ENCODE measurements at places on chromosomes 2 and 18.
A peak's percentile ranks its signal among the peaks of the same experiment; 100 is the strongest.

GRCh38 chr2:118973542-118973951, 31.6 kb downstream of the MARCO start:
- DNase-seq, result peak; percentile 24

DNA sequence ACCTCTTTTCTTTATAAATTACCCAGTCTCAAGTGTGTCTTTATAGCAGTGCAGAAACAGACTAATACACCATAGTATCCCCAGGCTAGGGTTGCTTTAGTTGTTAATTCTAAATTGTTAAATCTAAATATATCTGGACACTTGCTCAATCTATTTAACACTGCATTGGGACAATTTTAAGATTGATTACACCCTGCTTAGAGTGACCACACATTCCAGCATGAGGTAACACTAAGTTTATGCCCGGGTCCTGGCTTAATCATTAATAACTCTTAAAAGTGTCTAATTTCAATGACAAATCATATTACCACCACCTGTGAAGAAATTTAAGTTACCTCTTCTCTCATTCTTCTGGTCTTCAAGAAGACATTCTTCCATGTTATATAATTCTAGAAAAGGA, 131.4 kb downstream of the ZNF385B start:
- DNase-seq, result no peak

GRCh38 chr2:172370821-172371455, 56.4 kb upstream of the ITGA6 start:
- DNase-seq, result no peak

DNA sequence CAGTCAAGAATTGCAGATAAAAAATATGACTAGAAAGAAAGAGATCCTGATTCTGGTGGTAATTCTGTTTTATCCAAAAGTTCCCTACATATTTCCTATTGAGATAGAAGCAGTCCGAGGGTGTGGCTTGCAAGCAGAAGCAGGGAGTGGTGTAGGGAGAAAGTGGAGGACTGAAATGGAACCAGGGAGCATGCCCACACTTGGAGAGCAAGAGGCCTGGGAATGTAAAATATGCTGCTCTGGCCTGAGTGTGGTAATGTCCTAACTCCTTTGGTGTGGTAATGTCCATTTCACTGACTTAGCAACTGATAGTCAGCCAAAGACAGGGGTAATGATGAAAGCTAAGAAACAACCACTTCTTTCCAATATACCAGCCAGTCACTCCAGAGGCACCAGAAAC, 30.1 kb upstream of the FMNL2 start:
- DNase-seq, result no peak

GRCh38 chr2:12361506-12361905, 355.2 kb upstream of the TRIB2 start:
- no peak for DNase-seq

GRCh38 chr2:95361216-95361980, 41.1 kb upstream of the FAHD2A start:
- no peak for DNase-seq

GRCh38 chr18:78090584-78090983, 840.9 kb downstream of the GALR1 start:
- no peak for DNase-seq

- DNase-seq, result peak; percentile 77
These were observed 5.8 kb upstream of the CCDC88A start for GRCh38 chr2:55425431-55425831.

DNA sequence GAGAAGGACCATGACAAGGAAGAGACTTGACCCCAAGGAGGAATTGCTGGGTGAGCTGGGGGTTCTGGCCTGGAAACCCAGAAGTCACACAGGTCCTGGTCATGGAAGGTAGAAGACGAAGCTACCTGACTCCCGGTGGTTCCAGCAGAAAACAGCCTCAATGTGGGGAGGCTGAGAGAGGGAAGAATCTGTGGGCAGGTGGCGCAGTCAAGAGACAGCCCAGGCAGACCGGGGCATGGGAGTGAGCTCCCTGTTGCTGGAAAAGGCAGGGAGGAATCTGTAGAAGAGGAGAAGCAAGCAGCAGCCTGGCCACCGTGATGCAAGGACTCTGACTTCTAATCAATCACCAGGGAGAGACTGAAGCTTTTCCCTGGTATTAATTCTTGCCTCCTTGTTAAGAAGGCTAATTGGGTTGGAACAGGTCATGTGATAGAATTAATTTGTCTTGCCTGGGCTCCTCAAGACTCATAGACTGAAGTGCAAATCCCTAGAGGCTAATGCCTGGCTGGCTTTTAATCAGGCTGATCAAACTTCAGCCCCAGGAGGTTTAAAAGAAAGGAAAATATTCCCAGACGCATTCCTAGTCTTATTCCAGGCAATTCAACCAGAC, 30.1 kb downstream of the CNGA3 start:
- no peak for DNase-seq

- DNase-seq, result no peak
These were observed 194.5 kb downstream of the SEPTIN10 start for GRCh38 chr2:109419171-109419756.

DNA sequence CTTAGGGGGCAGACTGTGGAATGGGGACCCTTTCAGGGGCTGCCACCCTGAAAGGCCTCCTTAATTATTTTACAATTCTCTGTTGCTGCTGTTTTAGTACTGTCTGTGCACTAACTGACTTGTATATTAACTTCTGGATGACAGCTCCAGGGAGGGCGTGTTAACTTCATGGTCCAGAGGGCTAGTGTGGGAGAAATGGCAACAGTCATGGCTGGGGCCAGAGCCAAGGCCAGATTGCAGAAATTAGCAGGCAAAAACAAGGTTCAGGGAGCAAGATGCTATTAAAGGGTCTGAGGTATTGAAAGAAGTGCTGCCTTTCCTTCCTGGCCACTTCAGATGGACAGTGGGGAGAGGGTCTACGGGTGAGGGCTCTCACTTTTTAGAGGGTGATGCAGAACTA, 9.1 kb downstream of the WIPF1 start:
- DNase-seq, result no peak

GRCh38 chr2:132276571-132276981, 114.8 kb upstream of the ANKRD30BL start:
- no peak for DNase-seq

DNA sequence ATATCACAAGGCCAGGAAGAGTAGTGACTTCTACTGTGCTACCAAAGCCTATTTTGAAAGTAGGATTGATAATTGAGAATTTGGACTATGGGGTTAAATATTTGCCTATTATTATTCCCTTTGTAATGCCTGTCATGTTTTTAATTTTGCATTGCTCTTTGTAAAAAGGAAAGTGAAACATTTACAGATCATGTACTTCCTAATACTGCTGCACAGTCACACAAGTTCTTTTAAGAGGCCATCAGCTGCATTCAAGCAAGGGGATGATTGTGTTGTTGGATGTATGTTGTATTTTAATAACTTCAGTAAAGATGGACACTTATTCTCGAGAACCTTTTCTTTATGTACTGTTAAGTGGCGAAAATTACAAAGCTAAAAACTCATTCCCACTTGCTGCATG, 70.1 kb downstream of the PLEKHA3 start:
- DNase-seq, result no peak

DNA sequence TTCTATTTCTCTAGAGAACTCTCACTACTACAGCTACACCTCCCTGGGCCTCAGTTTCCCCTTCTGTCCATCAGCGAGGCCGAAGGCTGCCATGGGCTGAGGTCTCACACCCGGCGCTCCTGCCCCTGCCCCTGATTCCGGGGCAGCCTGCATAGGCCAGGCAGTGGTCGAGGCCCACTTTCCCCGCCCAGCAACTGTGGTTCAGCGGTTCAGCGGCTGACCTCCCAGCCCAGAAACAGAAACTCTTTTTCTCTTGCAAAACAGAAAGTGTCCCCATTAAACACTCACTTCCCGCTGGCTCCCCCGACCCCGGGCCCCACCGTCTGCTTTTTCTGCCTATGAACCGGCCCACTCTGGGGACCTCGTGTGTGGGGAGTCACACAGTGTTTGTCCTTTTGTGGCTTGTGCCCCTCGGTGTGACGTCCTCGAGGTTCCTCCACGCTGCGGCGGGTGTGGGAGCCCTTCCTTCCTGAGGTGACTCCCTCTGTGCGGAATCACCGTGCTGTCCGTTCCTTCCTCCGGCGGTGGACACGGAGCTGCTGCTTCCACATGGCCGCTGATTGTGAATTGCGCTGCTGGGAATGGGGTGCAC, 16.0 kb downstream of the PDCD1 start:
- no peak for DNase-seq

DNA sequence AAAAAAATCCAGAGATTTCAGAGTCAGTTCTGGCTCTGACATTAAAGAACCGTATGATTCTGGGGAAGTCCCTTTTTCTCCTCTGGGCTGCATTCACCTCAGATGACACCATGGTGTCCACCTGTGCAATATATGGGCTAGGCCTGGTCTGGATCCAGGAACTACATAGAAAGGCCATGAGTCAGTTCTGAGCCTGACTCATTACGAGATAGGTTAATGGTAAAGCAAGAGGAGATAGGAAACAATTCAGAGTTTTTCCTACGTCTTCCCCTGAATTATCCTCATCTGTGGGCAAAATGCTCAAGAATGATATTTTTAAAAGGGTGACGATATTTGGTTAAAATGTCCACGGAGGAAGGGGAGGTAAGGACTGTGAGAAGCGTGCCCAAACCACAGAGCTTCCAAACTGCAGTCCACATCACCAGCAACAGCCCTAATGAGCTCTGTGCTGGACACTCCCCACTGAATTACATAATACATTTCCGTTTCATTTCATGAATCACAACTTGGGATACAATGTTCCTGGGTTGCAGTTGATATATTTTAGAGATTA, 180.1 kb upstream of the OSR1 start:
- DNase-seq, result peak; percentile 81

DNA sequence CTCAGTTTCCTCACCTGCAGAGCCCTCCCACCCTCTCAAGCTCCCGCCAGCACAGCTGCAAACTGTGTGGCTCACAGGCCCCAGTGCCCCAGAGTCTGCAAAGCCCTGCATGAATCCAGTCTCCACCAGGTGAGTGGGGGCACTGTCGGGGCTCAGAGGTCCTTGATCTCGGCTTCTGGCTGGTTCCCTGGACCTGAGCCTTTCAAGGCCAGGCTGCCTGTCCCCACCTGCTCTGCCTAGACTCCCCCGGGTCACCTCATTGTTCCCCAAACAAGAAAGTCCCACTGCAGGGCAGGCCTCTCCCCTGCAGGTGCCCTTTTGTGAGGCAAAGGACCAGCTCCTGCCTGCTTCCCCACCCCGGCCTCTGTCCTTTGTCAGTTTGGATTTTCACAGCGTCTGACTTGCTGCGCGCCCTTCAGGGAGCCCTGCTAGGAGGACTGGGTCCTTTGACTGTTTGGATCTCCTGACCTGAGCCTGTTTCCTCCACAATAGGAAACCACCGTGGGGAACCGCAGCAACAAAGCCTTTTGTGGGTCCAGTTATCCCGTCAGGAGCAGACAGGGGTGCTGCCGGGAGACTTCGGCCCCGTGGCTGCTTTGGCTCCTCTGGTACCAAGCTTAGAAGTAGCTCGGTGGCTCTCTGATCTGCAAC, 200.5 kb upstream of the HDAC4 start:
- DNase-seq, result no peak

DNA sequence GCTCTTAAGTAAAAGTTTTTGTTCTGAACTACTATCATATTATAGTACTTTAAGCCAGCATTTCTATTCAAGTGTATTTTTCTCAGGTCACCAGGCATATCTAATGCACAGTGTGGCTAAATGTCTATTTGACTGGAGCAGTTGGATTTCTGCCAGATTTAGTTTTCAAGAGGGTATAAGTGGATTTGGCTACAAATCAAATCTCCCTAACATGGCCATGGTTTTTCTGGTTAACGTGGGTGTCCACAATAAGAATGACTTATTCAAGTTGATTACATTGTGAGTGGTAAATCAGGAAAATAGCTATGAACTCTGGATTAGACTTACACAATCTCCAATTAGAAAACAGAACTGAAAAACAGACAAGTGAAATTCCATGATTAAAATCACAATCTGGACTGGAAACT, 5.7 kb upstream of the CHN1 start:
- no peak for DNase-seq

GRCh38 chr2:37350034-37350433, 5.6 kb downstream of the QPCT start:
- DNase-seq, result no peak

- DNase-seq, result no peak
These were observed 49.5 kb downstream of the TMEM247 start for GRCh38 chr2:46528880-46529279.

DNA sequence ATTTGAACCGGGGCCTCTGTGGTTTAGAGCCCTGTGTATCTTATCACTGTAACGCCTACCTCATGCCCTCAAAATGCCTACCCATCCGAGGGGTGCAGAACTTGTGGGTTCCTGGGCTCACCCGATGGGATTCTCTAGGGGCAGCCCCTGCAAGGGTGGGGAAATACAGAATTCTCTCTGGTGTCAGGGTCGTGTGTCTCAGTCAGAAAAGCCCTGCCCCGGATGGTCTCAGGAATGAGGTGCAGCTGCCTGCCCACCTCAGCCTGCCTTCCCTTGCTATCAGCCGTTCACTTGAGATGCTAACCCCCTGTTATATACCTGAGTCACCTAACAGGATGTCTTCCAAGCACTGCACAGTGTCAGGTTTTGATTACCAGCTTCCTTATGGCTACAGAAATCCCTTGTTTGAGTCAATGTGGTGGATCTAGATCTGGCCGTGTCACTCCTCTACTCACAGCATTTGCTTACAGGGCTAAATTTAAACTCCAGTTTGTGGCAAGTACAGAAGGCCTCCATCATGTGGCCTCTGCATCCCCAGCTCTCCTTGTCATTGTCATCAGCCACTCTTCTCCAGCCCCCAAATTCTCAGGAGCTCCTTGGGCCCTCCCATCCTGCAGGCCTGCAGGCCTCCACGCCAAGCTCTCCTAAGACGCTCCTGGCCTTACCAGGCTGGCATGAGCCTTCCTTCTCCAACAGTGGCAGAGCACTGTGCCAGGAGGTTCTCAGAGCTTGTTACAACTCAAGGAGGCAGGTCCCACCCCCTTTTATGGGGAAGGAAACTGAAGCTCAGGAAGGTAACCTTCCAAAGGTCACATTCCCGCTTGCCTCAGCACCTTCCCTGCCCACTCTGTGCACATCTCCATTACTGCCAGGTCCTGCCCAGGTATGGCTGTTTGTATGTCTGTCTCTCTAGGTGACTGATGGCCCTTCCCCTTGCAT, 14.3 kb upstream of the MAP3K2 start:
- no peak for DNase-seq

DNA sequence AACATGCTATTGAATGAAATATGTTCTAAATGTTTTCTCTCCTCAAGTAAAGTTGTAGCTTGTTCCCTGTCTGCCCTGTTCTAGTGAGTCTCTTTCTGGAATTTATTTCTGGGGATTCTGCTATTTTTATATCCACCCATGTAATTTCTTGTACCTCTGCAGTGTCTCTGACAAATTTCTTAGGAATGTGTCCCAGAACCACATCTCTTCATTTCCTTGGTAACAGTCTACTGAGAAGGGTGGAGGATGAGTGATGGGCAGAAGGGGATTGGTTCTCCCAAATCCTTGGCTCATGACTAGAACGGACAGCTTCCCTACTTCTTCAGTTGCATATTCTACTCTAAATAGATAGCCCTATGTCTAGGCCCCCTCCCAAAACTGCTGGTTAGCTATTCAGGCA, 490.6 kb upstream of the LINC00305 start:
- no peak for DNase-seq

GRCh38 chr2:8502316-8502715, 179.5 kb upstream of the ID2 start:
- no peak for DNase-seq

GRCh38 chr18:74963820-74964446, 245.0 kb downstream of the PTGR3 start:
- DNase-seq, result peak; percentile 16

Measured in skeletal muscle cell (primary cell).